ENCODE measurements at places on chromosomes 4 and X.

DNA sequence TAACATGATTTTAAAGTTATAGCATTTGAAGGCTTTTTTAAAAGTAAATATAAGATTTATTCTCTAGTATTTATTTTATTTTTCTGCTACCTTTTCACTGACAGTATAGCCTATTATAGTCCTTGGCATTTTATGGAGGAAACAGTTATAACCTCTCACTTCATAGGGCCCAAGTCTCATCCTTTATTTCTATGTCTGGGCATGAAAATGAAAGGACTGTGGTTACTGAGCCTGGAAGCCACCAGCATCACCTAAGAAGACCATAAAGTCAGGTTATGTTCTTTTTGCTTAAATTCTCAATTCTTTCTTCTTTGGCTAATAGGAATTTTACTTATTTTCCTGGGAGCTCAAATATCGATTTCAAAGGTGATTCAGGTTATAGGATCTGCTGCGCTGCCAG, 494.7 kb upstream of the TECRL start:
- H3K27me3 ChIP-seq, result no peaks in the 10 kb centered on the region
- DNase-seq, result no peak
- H3K27ac ChIP-seq, result no peak overlapping the region
- H3K4me3 ChIP-seq, result no peak overlapping the region

DNA sequence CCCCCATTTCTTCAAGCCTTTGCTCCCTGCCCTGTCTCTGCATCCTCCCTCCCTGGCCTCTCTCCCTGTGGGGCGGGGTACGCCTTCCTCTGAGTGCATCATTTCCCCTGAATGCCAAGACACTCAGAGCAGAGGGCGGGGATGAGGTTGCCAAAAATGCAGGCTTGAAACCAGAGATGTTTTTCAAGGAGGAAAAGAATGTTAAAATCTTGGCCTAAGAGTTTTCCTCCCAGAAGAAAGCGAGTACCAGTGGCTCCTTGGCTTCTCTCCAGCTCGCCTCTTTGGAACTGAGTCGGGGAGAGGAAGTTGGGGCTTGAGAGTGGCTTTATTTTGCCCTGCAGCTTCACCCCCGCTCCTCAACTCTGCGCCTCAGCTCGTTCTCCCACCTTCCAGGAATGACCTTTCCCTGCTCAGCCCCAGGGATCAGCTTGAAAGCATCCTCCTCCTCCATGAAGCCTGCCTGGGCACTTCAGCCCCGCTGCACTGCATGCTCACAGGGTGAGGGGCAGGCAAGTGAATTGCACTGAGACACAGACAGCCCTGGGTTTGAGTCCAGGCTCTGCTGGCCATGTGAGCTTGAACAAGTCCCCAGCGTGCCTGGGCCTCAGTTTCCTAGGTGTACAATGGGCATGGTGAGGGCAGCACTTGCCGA, 57.5 kb upstream of the SORCS2 start:
- H3K27me3 ChIP-seq, result peaks cover 13% of the 10 kb centered on the region
- DNase-seq, result no peak
- no peak overlapping the region for H3K27ac ChIP-seq
- H3K36me3 ChIP-seq, result no peaks in the 10 kb centered on the region
- no peaks in the 10 kb centered on the region for H3K4me1 ChIP-seq

- H3K4me1 ChIP-seq, result no peaks in the 10 kb centered on the region
- peaks cover 24% of the 10 kb centered on the region for H3K27me3 ChIP-seq
- no peak overlapping the region for H3K27ac ChIP-seq
- no peak overlapping the region for H3K4me3 ChIP-seq
Observed at GRCh38 chrX:39848243-39848642, 249.5 kb downstream of the BCOR start.

GRCh38 chrX:34915463-34916225, 27.0 kb upstream of the FAM47B start:
- H3K4me3 ChIP-seq, result no peak overlapping the region
- no peaks in the 10 kb centered on the region for H3K27me3 ChIP-seq
- H3K4me1 ChIP-seq, result no peaks in the 10 kb centered on the region
- DNase-seq, result no peak
- no peaks in the 10 kb centered on the region for H3K36me3 ChIP-seq

DNA sequence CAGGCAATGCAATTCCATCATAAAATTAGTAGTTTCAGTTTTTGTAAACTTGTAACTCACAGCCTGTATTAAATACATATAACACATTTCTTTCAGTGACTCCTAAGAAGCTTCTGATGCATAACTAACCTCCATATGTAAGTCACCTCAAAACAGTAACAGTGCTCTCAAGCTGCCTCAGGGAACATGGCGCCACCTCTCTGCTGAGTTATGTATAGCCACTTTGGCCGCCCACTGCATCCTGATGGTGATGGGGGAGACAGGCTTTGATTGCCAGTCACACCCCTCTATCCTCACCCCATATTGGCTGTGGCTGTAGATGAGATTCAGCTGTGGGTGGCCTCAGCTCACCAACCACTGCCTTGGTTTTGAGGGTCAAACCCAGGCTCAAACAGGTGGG, 54.3 kb downstream of the LRBA start:
- DNase-seq, result no peak
- no peaks in the 10 kb centered on the region for H3K4me1 ChIP-seq
- H3K27ac ChIP-seq, result no peak overlapping the region
- no peak overlapping the region for H3K4me3 ChIP-seq
- peaks cover 36% of the 10 kb centered on the region for H3K36me3 ChIP-seq
